Right lung (tissue), 10 donors: ENCODE measurements at places on chromosomes 5 and 9. TPM values are rescaled to one million over a fixed set of nuclear protein-coding genes. Genes with fewer than 3 reads are reported as not detected.

- no peak for DNase-seq
Observed at GRCh38 chr9:68532131-68532530, 8.6 kb downstream of the TMEM252 start.

DNA sequence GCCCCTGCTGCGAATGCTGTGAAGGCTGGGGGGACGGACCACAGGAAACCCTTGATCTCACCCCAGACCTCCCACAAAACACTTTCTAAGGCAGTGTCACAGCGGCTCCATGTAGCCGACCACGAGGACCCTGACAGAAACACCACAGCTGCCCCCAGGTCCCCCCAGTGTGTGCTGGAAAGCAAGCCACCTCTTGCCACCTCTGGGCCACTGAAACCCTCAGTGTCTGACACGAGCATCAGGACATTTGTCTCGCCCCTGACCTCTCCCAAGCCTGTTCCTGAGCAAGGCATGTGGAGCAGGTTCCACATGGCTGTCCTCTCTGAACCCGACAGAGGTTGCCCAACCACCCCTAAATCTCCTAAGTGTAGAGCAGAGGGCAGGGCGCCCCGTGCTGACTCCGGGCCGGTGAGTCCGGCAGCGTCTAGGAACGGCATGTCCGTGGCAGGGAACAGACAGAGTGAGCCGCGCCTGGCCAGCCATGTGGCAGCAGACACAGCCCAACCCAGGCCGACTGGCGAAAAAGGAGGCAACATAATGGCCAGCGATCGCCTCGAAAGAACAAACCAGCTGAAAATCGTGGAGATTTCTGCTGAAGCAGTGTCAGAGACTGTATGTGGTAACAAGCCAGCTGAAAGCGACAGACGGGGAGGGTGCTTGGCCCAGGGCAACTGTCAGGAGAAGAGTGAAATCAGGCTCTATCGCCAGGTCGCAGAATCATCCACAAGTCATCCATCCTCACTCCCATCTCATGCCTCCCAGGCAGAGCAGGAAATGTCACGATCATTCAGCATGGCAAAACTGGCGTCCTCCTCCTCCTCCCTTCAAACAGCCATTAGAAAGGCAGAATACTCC, 84.7 kb downstream of the GOLPH3 start:
- no peak for DNase-seq

EGR1 gene
- polyA plus RNA-seq: 383 TPM

GRCh38 chr5:88681211-88681803, 201.7 kb downstream of the MEF2C start:
- DNase-seq: no peak

DNA sequence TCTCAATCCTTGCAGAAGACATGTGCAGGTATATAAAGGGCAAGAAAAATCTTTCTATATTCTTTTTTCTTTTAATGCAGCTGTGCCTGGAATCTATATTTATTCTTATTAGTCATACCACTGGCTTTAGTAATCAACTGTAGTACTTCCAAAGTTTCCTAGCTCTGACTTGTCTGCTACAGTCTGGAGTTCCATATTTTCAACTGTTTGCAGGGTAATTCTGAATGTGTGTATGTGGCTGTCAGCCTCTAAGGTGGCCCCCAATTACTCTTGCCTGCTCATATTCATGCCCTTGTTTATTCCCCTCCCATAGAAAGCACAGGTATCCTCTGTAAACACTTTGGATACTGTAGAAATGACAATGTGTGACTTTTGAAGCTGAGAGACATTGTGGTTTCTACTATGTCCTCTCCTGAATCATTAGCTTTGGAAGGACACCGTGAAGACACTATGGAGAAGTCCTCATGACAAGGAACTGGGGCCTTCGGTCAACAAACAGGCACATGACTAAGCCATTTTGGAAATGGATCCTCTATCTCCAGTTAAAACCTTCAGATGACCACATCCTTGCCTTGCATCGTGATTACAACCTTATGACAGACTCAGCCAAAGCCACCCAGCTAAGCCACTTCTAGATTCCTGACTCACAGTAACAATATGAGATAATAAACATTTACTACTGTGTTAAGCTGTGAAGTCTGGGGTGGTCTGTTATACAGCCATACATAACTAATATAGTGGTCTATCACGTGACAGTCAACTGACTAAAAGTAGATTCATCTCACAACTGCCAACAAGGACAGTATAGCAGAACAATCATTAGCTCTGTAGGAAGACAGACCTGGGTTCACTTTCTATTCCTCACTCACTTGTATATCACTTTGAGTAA, 49.5 kb upstream of the SUSD1 start:
- DNase-seq: no peak

DNA sequence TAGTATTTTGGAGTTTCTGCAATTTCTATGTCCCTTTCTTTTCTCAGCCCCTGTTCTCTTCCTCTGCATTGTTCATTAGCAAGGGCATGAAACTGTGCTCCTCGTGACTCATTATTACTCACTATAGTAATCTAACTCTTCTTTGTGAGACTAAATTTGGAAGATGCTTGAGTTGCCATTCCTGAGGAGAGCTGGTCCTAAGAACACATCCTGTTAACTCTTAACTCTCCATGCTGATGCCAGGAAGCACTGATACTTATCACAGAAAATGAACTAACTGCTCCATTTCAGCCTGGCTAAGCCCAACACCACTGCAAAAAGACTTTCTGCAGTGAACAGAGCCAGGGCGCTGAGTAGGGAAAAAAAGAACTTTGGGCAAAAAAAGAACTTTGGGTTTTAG, 10.6 kb upstream of the CSNK1A1 start:
- no peak for DNase-seq

GRCh38 chr5:4022056-4022670, 426.5 kb downstream of the IRX1 start:
- no peak for DNase-seq
